Cardiac muscle cell (in vitro differentiated cells and primary cell): ENCODE measurements at places on chromosomes 5 and 9. TPM values are rescaled to one million over a fixed set of nuclear protein-coding genes. Genes with fewer than 3 reads are reported as not detected.

The CSF2 gene
- polyA plus RNA-seq = not detected in 2 replicates

DNA sequence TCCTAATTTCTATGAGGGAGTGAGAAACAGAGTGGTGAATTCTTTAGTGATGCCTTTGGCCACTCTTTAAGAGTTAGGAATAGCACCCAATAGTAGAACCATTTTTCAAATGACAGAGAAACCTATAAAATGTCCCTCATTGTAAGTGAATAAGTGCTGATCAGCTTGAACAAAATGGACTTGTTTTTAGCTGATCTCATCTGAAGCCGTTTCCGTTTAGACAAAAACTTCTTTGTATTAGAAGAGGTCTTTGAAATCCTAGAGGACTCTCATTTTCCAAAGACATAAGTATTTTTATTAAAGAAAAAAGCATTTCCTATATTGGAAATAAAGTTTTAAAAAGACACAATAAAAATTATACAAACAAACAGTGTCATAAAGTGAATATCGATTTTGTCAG lies 273.9 kb downstream of the ARHGEF28 start:
- DNase-seq = no peak

DNA sequence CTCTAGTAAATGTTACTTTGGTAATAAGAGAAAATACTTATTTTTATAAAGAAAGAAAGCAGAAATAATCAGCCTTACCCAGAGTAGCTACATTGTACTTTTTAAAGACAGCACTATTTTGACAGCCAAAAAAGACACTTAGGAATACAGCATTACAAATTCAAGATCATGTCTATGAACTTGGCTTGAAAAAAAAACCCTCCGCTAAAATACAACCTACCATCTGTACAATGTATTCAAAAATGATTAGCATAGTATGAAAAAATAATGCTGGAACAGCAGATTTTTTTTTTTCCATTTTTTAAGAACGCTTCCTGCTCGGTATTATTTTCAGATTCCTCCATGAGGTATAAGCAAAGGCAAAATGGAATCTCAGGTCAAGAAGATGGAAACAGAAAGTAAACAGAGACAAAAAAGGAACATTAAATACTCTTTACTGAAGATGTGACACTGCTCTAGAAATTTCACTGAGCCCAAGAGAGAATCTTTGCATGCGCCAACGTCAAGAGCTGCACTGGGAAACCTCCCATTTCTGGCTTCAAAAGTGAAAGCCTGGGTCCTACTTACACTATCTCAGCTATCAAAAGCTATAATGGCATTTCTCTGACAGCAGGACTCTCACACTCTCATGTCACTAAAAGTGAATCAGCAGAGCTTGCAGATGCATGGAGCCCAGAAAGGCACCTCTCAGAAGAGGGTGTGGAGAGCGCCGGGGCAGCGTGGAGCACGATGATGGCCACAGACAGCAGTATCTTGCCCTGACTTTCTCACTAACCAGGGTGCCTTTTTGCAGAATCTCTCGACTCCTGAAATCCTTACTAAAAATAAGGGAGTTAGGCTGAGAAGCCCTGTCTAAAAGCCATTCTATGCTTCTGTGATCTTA lies 167.4 kb downstream of the ELAVL2 start:
- no peak for DNase-seq

- no peak for DNase-seq
Measured at GRCh38 chr5:168869615-168870227, 290.6 kb upstream of the PANK3 start.
